ENCODE measurements at places on chromosomes 1 and 21.

GRCh38 chr1:1940123-1940425 lies 21.0 kb upstream of the TMEM52 start:
- DNase-seq: no peak

DNA sequence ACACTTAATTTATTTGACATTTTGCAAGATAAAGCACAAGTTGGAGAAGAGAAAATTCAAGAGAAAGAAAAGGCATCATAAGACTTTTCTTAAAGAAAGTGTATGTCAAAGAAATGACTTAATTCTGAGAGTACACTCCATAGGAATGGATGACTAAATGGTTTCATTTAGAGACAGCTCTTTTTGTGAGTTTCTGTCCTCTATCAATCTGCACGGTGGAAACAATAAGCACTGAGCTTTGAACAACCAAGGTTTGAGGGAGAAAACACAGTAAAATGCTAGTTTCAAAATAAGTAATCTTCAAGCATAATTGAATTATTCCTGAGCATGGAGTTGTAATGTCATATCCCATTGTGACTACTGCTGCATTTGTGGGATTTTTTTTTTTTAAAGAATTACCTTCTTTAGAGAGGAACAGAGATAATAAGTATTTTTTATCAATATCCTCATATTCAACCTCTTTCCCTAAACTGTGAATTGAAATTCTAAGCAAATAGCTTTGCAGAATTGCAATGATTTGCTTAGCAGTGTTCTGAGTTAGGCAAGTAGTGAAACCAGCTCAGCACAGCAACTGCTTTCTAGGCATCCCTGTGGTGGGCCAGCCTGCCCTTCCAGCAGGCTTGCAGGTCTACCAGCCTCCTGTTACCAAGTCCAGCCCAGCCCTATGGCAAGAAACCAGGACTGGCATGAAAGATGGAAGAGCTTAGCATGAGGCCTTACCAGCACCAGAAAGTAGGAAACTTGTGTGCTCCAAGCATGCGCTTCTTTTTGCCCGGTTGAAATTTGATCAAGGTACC lies 38.2 kb downstream of the KCNJ6 start:
- DNase-seq: no peak

DNA sequence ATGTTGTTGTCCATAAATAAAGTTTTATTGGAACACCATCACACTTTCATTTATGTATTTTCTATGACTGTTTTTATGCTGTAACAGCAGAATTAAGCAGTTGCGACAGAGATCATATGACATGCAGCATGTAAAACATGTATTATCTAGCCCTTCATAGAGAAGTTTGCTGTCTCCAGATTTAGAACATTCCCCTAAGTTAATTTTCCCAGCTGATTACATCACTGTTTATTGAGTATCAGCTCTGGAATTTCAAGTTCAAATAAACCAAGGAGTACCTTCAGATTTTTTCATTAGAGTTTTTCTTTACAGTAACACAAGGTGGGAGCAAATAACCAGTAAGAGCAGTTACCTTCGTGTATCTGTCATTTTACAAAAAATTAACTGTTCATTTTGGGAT lies 792.8 kb downstream of the USP25 start:
- DNase-seq: no peak

DNA sequence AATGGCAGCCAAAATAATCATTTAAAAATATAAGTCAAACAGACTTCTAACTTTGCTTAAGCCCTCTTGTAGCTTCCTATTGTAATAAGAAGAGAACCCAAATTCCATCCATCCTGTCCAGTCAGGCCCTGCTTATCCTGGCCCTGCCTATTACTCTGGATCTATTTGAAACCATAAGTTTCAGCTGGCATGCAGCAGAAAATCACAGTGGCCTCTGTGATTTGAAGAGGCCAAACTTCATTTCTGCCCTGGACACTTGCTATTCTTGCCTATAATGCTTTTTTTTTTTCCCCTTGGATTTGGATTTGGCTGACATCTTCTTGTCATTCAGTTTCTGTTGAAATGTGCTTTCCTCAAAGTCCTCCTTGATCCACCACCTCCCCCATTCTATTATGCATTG lies 642.8 kb downstream of the USP25 start:
- no peak for DNase-seq

- DNase-seq: no peak
Observed at GRCh38 chr1:153963850-153964331, 554 bp upstream of the SLC39A1 start.

- DNase-seq: no peak
Observed at GRCh38 chr1:200528858-200529606, 91.5 kb downstream of the KIF14 start.

- no peak for DNase-seq
Observed at GRCh38 chr21:45326891-45327440, 39.3 kb upstream of the POFUT2 start.

- DNase-seq: no peak
Observed at GRCh38 chr1:21051177-21051825, 125.4 kb downstream of the EIF4G3 start.

- no peak for DNase-seq
Observed at GRCh38 chr1:4328402-4329071, 325.9 kb upstream of the AJAP1 start.

DNA sequence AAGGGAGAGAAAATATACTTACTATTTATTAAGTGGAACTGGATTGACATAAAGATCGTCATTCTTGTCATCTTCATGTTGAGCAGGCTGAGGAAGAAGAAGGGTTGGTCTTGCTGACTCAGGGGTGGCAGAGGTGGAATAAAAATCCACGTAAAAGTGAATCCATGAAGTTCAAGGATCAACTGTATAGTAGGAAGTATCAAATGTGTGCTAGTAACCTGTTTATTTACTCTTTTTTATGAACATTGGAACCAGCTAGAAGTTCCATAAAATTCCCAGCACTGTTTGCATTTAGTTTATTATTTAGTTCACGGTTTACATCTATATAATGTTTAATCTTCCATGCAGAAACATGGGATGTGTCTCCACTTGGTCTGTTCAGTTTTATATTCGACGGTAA lies 70.7 kb downstream of the PLPPR4 start:
- no peak for DNase-seq

DNA sequence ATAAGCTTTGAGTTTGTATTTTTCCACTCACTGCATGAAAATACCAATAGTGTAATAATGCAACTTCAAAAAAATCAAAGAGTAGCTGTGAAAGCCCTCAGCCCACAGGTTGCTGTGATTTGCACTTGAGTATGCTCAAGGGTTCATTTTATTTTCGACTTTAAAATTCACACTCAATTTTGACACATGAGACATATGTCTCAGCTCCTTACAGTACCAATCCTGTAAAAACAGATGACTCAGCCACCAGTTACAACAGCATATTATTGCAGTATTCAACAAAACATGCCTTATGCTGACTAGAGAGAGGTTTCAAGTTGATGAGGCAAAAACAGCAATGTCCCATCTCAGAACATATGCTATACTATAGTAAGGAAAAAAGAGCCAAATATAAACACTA lies 66.1 kb downstream of the CYYR1 start:
- DNase-seq: no peak

DNA sequence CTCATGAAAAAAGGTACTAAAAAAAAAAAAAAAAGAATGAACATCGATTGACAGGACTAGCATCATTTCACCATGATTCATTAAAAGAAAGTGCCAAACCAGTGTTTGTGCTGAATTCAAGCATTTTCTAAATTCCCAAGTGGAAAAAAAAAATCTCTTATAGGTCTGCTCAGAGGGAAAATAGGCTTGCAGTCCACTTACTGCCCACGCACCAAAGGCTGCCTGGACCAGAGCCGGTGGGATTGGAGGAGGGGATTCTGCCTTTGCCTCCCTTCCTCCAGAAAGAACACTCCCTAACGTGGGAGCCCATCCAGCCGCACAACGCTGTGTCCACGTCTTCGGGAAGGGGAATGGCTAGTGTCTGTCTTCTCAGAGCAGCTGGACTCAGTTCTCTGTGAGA lies 5.5 kb upstream of the TRAPPC10 start:
- DNase-seq: no peak

- DNase-seq: no peak
Observed at GRCh38 chr1:53134961-53135734, 7.3 kb downstream of the SLC1A7 start.

DNA sequence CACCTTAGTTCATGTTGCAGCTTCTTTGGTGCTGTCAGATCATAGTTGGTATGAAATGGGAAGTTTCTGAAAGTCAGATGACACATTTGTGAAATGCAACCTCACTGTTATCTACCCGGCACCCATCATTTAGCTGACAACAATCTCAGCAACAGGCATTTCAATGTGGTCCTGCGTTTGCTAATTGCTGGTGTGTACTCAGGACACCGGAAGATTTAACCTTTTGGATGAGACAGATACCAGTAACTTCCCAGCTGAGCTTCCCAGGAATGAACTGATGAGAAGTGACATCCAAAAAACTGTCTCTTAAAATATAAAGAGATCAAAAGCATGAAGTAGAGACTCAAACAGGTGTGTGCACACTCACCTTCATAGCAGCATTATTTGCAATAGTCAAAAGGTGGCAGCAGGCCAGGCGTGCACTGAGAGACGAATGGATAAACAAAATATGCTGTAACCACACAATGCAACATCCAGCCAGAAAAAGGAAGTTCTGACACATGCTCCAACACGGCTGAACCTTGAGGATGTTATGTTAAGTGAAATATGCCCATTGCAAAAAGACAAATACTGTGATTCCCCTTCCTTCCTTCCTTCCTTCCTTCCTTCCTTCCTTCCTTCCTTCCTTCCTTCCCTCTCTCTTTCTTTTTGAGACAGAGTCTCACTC lies 7.9 kb upstream of the CLDN14 start:
- DNase-seq: no peak

DNA sequence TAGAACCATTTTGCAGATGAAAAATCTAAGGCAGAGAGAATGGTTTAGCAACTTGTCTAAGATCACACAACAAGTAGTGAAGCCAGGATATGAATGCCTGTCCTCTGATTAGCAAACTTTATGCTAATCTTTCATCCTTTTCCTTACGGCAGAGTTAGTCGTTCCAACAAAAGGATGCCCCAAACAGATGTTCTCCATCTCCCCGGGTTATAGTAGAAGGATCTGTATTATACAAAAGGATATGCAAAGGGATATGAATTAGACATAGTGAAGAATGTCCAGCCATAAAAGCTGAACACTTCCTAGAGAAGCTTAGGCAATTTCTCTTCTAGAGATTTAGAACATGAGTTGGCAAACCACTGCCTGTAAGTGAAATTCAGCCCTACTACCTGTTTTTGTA lies 291.6 kb upstream of the DUSP10 start:
- DNase-seq: no peak

GRCh38 chr1:236089046-236089773 lies 24.3 kb upstream of the NID1 start:
- DNase-seq: no peak

DNA sequence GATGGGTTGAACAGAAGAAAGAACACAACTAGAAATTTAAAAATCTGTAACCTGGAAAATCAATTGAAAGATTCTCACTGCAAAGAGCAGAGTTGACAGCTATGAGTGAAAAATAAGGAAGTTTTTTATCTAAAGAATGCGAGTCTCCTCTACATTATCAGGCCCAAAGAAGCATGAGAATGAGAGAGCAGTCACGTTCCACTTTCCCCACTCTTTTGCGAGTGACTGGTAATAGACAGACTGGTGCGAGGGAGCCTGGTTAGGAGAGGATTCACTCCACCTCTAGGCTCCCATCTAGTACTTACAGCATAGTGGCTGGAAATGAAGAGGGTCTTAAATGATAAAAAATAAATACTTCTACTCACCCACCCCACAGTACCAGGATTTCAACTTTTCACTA lies 52.0 kb downstream of the PRDX6 start:
- no peak for DNase-seq

GRCh38 chr1:175422156-175422555 lies 229.6 kb upstream of the KIAA0040 start:
- no peak for DNase-seq

DNA sequence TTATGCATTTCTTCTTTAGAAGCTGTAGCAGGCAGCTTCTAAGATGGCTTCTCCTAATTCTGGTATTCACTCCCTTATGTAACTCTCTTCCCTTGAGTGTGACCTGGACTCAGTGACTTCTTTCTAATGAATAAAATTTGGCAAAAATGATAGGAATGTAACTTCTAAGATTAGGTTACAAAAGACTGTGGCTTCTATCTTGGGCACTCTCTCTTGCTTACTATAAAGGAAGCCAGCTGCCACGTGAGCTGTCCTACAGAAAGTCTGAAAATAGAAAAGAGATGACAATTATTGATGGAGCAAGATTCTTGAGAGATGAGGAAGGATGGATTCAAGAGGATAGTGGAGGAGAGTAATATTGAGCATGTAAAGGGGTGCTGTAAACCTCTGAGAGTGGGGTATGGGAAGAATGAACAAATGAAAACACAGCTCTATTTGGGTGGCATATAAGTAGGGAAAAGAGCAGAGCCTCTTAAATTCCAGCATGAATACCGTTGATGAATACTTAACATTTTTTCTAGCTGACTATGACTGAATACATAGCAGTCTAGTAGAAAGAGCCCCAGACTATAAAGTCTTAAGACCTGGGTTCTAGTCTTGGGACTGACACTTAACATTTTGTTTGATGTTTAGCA lies 5.5 kb downstream of the TSEN15 start:
- no peak for DNase-seq

- no peak for DNase-seq
Observed at GRCh38 chr1:242534753-242535152, 10.3 kb upstream of the PLD5 start.

DNA sequence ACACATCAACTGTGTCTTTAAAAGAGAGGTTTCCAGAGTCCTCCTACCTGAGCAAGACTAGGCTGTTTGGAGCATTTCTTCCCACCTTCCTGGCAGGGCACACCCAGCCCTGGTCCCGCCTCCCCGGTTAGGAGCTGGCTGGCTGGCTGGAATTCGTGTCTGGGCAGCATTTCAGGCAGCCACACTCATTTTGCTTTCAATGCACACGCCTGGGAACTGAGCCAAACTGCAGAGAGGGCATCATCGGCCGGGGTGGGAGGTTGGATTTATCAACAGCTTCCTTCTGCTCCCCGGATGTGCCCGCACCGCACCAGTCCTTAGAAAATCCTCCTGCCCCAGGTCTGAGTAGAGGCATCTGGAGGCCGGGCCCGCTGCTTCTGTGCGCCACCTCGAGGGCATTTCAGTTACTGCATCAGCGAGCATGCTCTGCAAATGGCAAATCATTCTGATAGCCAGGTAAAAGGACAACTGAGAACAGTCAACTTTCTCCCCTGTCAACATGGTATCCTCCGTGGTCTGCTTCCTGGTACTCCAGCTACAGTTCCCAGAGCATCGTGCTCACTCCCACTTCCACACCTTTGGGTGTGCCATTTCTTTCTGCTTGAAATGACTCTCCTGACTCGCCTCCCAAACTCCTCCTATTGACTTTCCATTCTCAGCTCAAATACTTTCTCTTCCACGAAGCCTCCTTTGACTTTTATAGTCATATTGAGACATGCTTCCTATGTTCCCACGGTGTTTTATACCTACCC lies 20.6 kb downstream of the TCEA3 start:
- peak; percentile 44 for DNase-seq

- no peak for DNase-seq
Observed at GRCh38 chr1:236639686-236640085, 35.4 kb upstream of the HEATR1 start.

Measured in stimulated activated CD8-positive, alpha-beta memory T cell treated with anti-CD3 and anti-CD28 coated beads, Interleukin-15, amount 100 ng/mL, for 4 hours (primary cell).